ENCODE measurements at places on chromosomes 16 and 17. TPM values are rescaled to one million over a fixed set of nuclear protein-coding genes. Genes with fewer than 3 reads are reported as not detected.

Gene STAT5B
- total RNA-seq: 15.4 TPM

Gene GH1
- not detected for total RNA-seq

Gene SEBOX
- not detected for total RNA-seq

Gene ASB16
- total RNA-seq: not detected

Gene TMEM88
- total RNA-seq: 0.96 TPM

Gene AIPL1
- total RNA-seq: not detected

Gene PSME3
- 83.6 TPM for total RNA-seq

Gene GCGR
- not detected for total RNA-seq

Gene PPP1R27
- not detected for total RNA-seq

Gene KRTAP4-6
- total RNA-seq: not detected

Gene NOL3
- total RNA-seq: 30.1 TPM

Gene PNMT
- not detected for total RNA-seq

Gene CASKIN2
- 2.3 TPM for total RNA-seq

Gene SMIM22
- total RNA-seq: 5.5 TPM

Gene VAMP2
- total RNA-seq: 3.4 TPM

Gene CBX2
- 0.64 TPM for total RNA-seq

Gene PLXDC1
- not detected for total RNA-seq

Gene EPX
- not detected for total RNA-seq

Gene ZNF287
- total RNA-seq: 1.4 TPM

Gene HS3ST6
- total RNA-seq: 0.24 TPM

Gene EMC6
- total RNA-seq: 25.3 TPM

Gene OR4D2
- total RNA-seq: not detected

Gene HBA2
- not detected for total RNA-seq

Gene CX3CL1
- total RNA-seq: not detected

Gene FAM171A2
- 3.6 TPM for total RNA-seq

Gene CNGB1
- 1.3 TPM for total RNA-seq

Gene TMEM114
- not detected for total RNA-seq

All from tracheal epithelial cell (primary cell).